ENCODE measurements at places on chromosomes 13 and 19.

DNA sequence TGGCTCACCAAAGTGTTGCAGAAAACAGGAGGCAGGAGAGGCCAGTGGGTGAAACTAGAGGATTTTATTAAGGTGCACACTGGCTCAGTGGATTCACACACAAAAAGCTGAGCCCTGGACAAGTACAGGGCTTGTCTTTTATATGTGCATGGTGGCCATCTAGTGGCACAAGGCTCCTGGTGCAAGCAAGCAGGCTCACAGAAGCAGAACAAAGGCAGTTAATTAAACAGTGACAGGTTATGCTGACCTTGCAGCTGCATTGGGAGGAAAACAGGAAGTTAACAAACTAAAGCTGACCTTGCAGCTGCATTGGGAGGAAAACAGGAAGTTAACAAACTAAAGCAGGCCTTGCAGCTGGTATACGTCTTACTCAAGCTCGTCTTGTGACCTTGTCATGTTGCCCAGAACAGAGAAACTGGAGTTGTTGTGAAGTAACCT lies 65.3 kb upstream of the ZNF681 start:
- no peak for DNase-seq

GRCh38 chr13:61095885-61096284 lies 319.8 kb downstream of the PCDH20 start:
- DNase-seq = no peak

DNA sequence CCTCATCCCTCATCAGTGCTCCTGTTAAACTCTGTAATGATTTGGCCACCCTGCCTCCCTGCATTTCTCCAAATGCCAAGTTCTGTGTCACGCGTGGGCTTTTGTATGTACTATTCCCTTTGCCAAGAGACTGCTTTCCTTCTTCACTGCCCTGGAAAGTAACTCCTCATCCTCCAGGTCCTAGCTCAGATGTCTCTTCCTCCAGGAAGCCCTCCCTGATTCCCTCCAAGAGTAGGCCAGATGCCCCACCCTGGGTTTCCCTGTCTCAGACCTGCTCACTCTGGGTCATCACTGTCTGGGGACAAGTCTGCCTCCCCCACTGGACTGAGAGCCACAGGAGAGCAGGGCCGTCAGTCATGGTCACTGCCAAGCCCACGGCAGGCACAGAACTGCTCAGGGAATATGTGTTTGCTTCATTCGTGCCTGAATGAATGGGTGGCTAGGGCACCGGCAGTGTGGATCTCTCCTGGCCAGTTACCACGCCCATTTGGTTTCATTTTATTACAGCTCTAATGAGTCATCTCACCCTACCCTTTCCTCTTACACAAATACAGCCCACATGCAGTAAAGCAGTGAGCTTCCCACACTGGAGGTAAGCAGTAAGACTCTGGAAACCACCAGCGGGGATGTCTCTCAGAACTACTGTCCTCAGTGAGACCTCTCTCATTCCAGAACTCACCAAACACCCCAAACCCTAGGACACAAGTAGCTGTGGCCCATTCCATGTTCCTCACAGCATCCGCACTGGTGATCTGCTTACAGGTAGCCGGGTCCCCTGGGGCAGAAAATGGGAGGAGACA lies 12.1 kb upstream of the GPR4 start:
- DNase-seq = no peak

DNA sequence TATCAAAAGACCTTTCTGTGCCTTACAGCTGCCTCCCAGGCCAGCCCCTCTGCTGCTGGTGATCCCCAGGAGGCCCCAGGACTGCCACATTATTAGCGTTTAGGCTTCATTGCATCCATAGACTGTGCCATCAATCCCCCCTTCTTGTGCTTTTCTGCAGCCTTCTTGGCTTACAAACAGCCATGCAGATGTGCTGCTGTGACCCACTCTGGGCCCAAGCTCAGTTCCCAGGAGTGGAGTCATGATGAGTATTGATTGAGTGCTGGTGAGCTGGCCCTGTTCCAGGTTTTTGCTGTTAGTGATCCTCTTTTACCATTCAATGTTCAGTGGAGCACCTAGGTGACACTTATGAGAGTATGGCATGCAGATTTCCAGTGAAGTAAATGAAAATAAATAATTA lies 59.9 kb upstream of the SLAIN1 start:
- DNase-seq = no peak

DNA sequence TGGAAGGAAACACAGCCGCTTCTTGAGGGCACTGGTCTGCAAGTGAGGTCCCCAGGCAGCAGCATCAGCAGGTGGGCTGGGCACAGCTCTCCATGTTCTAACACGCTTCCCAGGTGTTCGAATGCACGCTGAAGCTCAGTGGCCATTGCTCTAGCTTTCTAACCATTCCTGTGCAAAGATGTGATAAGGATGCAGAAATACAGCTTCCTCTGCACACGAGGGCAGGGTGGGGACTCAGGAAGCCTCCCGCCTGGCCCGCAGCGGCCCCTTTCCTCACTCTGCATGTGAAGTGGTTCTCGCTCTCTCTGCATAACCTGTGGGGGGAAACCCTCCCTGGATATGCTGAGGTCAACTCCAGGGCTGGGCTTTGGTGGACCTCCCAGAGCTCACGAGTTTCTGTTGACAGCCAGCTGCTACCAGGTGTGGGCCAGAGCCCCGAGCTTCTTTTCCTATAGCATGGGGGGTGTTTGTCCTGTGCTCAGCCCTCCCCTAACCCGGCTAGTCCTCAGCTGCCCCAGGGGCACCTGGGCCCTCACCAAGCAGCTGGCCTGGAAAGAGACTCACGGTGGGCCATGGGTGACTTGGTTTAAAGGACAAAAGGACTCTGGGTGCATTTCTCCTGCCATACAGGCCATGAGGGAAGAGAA lies 168.2 kb downstream of the TEX29 start:
- DNase-seq = no peak

- DNase-seq = no peak
Observed at GRCh38 chr13:33079960-33080359, 63.7 kb downstream of the KL start.
